ENCODE measurements at places on chromosomes 5 and 9. TPM values are rescaled to one million over a fixed set of nuclear protein-coding genes. Genes with fewer than 3 reads are reported as not detected.

The WDR55 gene
- 34.8 TPM for total RNA-seq

The DROSHA gene
- 45.6 TPM for total RNA-seq

The SEC16A gene
- 71.7 TPM for total RNA-seq

The SNAPC3 gene
- 9.1 TPM for total RNA-seq

The TEX53 gene
- not detected for total RNA-seq

The GALNT10 gene
- total RNA-seq = 40.4 TPM

The CWC27 gene
- total RNA-seq = 18.2 TPM

The ST8SIA4 gene
- 29.0 TPM for total RNA-seq

The CRB2 gene
- not detected for total RNA-seq

The LCN9 gene
- not detected for total RNA-seq

The PGM5 gene
- 0.40 TPM for total RNA-seq

The CTSL gene
- total RNA-seq = 3.4 TPM

The CATSPER3 gene
- total RNA-seq = 0.50 TPM

- no peak for DNase-seq
These were observed 4.6 kb downstream of the AP3B1 start for GRCh38 chr5:78289911-78290310.

DNA sequence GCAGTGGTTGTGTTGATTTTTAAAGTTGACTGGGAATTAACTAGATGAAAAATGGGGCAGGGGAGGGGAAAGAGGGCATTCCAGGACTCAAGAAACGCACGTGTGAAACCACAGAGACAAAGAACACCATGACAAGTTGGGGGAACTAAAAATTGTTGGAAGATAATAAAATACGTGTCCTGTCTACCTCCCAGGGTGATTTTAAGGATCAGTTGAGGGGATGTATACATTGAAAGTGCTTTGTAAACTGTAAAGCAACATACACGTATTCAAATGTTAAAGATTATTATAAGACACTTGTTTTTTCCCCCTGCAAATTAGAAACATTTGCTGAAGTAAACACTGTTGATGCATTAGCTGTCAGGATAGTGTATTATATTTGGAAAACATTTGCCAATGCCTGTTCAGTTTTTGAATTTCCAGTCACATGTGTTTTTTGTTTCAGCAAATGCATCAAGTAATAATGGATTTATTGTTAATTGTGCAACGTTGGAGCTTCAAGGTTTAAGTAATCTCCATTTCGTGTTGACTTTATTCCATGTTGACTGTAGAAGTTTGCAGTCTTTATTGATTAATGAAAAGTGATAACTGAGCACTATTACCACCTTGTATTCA lies 412.7 kb downstream of the ACTL7B start:
- DNase-seq = no peak

DNA sequence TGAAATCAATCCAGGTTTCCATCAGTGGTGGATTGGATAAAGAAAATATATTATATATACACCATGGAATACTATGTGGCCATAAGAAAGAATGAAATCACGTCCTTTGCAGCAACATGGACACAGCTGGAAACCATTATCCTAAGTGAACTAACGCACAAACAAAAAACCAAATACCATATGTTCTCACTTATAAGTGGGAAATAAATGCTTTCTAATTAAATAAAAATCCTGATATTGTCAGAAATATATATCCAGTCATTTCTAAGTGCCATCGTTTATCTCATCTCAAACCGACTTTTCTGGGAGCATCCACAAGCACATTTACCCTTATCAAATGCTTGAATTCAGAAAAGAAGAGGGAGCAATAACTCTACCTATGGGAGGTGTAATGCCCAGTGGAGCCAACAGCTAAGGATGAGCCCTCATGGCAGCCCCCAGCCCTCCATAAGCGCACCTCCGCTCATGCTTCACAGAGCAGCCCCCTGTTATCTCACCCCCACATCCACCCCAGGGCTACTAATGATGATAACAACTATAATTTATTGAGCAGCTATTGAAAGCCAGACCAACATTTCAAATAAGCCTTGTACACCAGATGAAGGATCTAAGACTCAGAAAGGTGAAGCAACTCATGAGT lies 101.7 kb upstream of the SPOCK1 start:
- no peak for DNase-seq

- no peak for DNase-seq
These were observed 529.8 kb downstream of the DMRTA1 start for GRCh38 chr9:22976454-22976853.

DNA sequence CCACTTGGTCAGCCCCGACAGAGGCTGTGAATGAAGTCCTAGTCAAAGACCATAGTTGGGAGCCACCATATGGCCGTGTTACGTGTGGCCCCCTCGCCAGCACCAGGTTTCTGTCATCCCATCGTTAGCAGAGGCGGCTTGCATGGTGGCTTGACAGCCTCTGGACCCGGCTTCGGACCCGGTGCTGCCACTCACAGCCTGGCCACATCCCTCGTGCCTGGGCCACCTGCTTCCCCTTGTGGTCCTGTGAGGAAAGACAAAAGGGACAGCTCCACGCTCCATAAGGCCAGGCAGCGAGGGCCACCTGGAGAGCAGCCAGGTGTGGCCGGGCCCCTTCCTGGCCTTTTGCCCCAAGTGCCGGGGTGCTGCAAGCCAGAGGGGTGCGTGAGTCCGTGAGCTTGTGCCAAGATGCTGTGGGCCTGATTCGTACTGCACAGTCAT lies 6.2 kb downstream of the NKD2 start:
- DNase-seq = no peak

DNA sequence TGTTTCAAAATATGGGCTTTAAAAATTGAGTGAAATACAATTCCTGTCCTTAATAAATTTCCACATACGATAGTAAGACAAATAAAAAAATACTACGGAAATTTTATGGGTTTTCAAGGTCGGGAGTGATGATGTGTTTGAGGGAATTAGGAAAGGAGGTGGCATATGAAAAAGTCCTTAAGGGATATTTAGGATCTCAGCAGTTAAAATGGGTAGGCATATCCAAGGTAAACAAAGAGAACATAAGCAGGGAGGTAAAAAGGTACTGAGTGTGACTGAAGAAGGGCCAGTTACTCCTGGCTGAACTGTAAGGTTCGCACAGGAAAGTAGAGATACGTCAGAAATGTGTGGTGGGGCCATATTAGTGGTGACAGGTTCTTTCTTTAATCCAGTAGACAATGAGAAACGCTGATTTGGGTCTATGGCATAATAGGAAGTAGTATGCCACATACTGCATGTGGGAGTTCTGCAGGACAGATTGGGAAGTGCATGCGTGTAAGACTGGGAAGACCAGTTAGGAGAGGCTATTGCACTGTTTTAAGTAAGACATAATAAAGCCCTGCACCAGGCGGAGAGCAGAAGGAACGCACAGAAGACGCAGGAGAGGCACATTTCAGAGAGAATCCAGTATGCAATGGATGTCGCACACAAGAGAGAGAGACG lies 937 bp upstream of the HMGCR start:
- DNase-seq = no peak

DNA sequence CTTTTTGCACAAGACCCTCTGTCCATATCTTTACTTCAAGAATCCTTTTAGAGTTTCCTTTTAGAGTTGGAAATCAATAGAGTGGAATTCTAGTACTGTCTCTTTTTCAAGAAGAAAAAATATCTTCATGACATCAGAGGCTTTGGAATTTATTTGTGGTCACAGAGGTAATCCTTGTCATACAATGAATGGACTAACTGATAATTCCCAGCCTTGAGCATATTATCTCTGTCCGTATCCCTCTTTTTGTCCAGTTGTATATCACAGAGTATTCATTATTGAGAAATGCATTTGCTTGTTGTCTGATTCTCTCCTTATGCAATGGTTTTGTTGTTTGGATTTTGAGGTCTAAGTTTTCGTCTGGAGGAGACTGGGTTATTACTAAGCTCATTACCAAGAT lies 82.0 kb upstream of the HAPLN1 start:
- DNase-seq = no peak

DNA sequence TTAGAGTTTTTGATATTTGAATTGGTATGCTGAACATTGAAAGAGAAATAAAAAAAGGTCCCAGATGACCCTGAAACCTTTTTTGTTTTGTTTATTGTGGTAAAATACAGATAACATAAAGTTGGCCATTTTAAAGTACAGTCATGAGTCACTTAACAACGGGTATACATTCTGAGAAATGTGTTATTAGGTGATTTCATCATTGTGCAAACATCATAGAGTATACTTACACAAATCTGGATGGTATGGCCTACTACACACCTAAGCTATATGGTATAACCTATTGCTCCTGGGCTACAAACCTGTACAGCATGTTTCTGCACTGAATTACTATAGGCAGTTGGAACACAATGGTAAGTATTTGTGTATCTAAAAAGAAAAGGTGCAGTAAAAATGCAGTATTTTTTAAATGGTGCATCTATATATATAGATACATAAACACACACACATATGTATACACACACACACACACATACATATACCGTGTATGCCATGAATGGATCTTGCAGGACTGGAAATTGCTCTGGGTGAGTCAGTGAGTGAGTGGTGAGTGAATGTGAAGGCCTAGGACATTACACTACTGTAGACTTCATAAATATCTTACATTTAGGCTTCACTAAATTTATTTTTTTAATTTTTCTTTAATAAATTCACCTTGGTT lies 31.0 kb downstream of the TTC1 start:
- DNase-seq = no peak

DNA sequence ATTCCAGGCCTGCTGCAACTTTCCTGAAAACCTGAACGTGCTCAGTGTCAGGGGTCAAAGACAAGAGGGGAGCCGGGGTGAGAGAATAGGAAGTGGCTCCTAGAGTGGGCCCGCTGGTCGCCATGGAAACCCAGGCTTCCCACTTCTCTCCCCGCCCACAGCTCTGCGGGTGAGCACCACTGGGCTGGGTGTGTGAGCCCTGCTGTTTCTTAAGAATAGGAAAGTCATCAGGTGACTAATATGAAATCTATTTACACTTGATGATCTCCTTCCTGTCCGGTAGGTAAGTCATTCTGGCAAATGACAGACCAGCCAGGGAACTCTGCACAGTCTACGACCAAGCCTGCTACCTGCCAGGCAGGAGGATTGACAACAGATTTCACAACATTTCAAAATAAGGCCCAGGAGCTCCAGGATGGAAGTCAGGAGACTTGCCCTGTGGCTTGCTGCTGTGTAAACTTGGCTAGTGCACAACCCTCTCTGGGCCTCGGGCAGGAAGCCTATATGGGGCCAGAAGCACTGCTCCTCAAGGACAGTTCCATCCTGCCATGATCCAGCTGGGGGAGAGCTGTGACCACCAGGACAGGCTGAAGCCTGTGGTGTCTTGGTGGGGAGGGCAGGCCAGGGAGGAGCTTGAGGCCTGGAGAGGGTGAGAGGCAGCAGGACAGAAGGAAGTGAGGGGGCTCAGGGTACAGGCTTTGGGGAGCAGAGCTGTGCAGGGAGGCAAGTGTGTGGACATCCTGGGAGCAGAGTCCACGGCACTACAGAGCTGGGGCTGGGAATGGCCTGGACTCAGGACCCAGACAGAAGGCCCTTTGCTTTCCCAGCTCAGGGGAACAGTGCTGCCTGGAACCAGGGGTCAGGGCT lies 60.6 kb downstream of the SHB start:
- DNase-seq = no peak

DNA sequence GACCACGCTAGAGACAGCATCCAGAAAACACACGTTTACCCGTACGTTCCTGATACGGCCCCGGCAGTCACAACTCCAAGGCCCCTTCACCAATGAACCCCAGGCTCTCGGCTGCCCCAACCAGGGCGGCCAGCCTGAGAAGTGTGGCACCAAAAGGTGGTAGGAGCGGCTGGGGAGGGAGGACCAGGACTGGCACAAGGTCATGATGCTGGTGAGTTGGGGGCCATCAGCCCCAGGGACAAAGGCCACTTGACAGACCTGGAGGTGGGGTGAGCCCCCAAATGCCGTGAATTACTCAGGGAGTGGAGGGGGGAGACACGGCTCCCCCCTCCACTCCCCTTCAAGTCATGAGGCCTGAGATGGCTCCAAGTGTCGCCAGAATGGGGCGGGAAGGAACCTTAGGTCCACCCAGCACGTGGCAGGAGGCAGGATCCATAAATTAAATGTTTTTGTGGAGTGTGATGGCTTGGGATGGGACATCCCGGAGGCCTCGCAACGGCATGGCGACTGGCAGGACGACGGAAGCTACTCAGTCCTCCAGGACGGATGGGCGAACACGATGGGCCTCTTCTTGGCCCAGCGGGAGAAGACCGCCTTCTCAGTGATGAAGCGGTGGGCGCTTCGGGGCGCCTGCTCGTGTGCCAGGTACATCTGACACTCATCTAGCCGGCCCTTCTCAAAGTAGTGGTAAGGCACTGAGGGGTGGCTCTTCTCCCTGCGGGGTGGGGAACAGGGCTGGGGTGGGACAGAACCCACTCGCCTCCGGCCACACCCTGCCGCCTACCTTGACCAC lies 8.7 kb upstream of the ST6GALNAC6 start:
- DNase-seq = no peak

GRCh38 chr5:7050986-7051385 lies 337.8 kb downstream of the TENT4A start:
- no peak for DNase-seq

DNA sequence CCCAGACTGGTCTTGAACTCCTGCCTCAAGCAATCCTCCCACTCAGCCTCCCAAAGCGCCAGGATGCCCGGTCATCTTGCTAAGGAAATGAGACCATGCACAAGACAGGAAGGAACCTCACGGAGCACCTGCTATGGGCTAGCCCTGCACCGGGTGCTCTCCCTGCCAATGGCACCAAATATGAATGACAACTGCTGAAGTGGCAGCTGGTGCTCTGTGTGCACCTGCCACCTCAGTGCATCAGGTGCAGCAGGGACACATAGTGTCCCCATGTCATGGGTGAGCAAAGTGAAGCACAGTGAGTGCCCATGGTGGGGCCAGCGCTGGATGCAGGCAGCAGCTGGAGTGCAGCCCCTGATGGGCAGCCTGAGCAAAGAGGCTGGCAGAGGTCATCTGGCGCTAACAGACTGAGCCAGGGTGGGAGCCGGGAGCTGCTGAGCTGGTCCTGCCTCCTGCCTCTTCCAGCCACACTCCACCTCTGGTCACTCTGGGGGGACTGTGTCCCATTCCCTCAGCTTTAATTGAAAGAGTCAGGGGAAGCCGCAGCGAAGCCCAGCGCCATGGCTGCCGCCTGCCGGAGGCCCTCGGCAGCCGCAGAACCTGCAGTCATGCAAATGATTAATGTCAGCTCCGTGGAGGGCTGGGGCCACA lies 46.4 kb downstream of the BARX1 start:
- DNase-seq = no peak

DNA sequence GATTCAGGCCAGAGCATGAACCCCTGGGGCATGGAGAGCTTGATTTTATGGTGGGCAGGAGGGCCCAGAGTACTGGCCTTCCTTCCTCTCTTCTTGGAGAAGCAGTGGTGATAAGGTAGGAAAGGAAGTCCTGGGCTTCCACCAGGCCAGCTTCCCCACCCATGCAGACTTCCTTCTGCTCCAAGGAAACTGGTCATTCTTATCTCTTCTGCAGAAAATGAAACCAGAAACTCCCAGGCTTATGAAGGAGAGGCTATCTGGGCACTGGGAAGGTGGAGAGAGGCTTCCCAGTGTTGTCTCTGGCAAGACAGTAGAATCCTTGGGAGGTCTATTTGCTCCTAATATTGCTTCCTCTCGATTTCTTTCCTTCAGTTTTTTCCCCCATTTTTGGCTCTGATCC lies 110.5 kb upstream of the EQTN start:
- DNase-seq = no peak

All from T-helper 17 cell (primary cell).